ENCODE measurements at places on chromosomes 4 and X.
A peak's percentile ranks its signal among the peaks of the same experiment; 100 is the strongest.

DNA sequence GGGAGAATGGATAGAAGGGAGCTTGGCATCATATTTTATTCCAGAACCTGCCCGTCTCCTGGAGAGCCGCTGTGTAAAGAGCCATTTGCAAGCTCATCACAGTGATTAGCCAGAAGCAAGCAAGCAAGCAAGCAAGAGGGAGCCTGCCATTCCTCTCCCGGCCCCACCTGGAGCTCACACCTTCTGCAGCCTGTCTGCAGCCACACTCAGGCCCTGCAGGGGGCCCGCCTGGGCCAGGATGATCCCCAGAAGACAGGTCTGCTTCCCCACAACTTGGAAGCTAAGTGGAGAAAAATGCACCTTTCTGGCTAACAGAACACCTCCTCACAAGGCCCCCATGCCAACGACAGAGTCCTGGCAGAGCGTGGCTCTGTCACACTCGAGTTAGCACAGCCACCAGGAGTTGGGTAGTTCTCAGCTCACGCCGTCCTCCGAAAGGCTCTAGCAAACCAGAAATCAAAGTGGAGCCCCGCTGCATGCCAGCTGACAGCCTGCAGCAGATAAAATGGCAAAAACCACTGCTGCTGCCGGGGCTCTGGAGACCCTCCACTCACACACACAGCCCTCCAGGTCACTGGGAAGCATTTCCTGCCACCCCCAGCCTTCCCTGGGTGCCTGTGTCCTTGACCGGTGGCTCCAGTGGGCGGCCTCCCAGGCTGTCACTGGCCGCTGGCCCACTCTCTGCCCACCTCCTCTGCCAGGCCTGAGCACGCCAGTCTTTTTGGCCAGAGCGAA is 54.9 kb downstream of the DCTD start:
- no peak for DNase-seq

- DNase-seq = no peak
These were observed 22.7 kb downstream of the F8A1 start for GRCh38 chrX:154908821-154909220.

DNA sequence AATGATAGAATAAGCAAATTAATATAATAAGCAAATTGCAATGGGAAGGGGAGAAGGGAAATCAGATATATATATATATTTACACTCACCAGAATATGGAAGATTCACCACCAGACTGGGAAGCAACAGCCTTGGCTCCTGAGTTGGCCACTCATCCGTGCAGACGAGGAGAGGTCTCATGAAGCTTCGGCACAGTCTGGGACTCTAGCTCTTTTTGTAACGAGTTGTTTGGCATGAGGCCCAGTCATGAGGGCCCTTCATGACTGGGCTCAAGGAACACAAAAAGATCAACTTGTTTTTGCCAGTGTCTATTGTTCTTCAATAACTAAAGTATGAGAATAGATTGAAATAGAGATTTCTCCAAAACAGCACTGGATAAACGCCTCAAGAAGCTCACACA is 176.4 kb downstream of the ADGRA3 start:
- no peak for DNase-seq

DNA sequence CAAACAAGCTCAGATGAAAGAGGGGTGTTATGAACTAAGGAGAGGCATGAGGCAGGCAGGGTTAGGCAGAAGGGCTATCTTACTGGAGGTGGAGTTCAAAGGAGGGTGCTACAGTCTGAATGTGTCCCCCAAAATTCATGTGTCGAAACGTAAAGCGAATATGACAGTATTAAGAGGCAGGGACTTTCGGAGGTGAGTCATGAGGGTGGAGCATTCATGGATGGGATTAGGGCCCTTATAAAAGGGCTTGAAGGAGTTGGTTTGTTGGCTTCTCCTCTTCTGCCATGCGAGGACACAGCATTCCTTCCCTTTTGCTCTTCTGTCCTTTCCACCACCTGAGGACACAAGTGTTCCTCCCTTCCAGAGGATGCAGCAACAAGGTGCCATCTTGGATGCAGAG is 22.9 kb downstream of the APLN start:
- DNase-seq = no peak

DNA sequence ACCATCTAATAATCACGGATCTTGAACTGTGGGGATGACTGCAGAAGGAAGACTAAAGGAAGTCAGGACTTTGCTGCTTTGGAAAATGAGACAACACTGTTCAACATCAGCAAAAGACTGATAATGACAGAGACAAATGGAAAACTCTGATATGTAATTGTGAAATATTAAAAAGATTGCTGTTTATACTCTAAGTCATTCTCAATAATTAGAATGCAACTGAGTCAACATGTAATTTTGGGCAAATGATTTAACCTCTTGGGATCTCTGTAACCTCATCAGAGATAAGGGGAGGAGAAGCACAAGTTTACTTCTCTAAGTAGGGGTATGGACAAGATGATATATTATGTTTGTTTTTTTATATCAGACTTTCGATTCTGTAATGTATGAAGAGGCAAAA is 121.9 kb downstream of the GASK1B start:
- DNase-seq = no peak

GRCh38 chr4:133498149-133498548 is 349.1 kb downstream of the PCDH10 start:
- no peak for DNase-seq

DNA sequence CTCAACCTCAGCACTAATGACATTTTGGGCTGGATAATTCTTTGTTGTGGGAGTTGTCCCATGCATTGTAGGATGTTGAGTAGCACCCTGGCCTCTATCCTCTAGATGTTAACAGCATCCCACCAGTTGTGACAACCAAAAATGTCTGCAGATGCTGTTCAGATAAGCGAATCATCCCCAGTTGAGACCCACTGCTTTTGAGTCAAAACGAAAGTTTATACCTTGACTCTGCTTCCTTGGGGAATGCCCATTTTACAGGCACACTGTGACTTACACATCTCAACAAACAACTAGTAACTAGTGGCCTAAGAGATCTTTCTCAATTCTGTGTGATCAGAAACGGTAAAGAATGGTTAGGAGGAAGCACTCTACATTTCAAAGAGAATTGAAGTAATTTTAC is 37.0 kb downstream of the SEPSECS start:
- DNase-seq = no peak

DNA sequence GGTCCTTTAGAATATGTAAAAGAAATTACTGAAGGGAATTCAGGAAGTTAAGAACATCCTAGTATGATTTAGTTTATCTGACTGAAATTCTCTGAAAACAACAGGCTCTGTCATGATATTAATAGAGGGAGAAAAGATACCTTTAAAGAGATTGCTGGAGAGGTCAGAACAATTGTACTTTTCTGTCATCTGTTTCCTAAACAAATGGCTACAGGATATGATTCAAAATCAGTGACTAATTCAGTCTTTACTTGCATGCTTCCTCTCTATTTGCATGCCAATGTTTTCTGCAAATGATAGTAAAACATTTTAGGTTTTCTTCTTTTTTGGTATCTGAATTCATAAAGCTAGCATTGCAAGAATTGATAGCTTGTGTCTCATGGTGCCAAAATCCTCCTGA is 616.7 kb upstream of the PCDH7 start:
- DNase-seq = no peak

- no peak for DNase-seq
These were observed 520.2 kb downstream of the RAB28 start for GRCh38 chr4:12963912-12964311.

DNA sequence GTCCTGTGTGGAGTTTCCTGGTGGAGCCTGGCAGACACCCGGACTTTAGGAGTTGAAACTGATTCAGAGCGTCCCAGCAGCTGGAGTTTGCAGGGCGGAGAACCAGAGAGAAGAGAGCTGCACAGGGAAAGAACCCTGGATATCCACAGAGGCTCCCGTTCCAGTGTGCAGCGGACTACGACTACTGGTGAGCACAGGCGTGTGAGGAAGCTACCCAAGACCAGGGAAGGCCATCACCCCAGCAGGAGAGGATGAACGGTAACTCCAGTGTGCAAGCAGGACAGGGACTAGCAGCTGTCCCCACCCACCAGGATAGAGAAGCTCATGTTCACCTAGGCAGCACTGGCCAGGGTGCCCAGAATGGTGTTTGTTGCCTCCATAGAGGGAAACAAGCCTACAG is 2.3 kb downstream of the LAGE3 start:
- no peak for DNase-seq

GRCh38 chrX:40107291-40108161 is 9.8 kb upstream of the BCOR start:
- peak; percentile 59 for DNase-seq

GRCh38 chrX:102154218-102154860 is 1.4 kb downstream of the BEX5 start:
- no peak for DNase-seq

DNA sequence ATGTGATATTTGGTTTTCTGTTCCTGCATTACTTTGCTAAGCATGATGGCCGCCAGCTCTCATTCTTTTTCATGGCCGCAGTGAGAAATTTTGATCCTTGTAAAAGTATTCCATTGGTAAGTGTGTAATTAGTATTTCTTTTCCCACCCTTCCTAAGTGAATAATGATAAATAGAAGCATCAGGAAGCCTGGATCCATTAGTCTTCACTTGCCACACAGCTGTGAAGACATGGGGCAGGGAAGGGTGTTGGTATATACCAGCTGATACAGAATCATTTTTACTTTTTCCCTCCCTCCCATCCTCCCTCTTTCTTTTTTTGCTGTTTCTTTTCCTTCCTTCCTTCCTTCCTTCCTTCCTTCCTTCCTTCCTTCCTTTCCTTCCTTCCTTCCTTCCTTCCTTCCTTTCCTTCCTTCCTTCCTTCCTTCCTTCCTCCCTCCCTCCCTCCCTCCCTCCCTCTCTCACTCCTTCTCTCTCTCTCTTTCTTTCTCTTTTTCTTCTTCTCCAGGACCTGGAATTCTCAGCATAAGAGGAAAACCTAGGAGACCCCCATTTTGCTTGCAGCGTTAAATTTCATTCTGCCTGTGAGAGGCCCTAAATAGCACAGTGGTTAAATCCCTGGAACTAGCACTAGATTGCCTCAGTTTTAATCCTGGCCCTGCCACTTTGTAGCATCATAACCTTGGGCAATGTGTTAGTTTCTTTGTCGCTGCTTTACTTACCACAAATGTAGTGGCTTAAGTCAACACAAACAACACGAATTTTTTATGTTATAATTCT is 1.4 kb upstream of the NR0B1 start:
- no peak for DNase-seq

DNA sequence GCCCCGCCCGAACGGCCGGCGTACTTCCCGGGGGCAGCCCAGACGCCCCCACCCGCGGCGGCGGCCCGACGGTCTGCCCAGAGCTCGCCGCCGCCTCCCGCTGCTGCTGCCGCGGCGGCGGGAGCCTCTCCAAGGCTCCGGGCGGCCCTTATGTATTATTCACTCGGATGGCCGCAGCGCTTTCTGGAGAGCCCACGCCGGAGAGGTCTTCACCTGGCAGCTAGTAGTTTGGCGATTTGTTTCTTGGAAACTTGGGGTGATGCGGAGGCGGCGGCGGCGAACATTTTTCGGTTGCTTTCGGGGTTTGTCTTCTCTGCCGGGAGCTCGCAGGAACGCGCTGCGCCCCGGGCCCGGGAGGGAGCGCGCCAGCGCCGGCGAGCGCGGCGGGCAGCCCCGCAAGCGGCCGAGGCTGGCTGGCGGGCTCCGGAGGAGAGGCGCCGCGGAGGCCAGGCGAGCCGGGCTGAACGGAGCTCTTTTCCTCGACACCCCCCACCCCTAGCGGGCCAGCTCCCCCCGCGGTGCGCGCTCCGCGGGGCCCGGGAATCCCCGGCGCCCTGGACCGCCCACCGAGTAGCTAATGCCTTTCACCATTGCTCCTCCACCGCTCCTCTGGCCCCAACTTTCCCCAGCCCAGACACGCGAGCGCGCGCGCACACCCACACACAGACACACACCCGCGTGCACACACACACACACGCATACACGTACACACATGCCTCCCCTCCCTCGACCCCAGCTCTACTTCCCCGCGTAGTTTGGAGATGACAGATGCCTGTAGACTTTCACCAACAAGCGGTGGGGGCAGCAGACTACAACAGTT is 113.5 kb downstream of the DHX15 start:
- no peak for DNase-seq

DNA sequence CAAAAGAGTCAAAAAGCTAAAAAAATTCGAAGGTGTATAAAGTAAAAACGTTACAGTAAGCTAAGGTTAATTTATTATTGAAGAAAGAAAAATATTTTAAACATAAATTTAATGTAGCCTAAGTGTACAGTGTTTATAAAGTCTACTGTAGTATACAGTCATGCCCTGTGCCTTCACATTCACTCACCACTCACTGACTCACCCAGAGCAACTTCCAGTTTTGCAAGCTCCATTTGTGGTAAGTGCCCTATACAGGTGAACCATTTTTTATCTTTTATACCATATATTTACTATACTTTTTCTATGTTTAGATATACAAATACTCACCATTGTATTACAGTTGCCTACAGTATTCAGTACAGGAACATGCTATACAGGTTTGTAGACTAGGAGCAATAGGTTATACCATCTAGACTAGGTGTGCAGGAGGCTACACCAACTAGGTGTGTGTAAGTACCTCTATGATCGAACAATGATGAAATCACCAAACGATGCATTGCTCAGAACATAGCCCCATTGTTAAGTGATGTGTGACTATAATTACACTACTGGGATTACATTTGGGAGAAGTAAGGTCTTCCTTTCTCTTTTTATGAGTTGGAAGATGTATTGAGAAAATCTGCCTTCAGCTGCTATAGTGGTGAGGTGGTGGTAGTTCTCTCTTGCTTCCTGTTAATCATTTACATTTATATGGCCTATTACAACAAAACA is 27.2 kb downstream of the TMSB4X start:
- DNase-seq = no peak

DNA sequence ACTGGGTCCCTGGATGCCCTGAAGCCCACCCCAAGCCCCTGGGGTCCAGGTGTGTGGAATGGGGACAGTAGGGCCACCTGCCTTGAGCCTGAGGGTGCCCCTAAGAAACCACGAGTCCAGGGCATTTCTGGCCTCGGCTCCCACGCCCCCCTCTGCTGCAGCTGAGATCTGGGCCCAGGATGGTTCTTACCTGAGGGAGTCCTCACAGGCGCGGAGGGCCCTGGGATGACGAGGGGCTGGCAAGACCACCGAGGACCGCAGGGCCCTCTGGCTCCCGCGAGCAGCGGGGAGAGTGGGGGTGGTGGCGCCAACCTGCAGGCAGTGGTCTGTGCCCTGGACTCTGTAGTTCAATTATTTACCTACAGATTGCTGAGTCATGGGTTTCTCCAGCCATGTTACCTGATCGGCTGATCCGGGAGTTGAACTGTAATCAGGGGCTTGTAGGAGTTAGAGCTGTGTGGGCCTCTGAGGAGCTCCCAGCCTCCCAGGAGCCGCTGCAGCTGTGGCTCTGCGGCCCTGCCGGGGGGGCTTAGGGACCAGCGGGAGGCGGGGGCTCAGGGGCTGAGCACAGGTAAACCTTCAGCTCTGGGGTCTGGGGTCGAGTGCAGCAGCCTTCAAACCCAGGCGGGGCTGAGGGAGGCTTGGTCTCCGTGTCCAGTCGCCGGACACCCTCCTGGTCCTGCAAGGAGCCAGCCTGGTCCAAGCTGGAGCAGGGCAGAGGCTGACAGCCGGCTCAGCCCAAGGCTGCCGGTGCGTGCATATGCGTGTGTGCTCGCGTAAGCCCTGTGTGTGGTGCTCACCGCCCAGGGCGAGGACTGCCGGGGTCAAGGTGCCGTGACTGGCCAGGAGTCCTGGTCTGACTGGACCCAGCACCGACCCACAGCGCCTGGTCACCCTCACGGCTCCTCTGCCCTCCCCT is at the start of gene SLC26A1:
TSS of gene SLC26A1 (minus strand) at position 294 of the 919 bp plus-strand sequence. CDS start 1,701 bp downstream, outside the sequence.
- DNase-seq = no peak

Measured in CD4-positive, alpha-beta T cell treated with Interferon gamma for 1 hour (primary cell).